Hindlimb muscle (tissue), 1 donor: ENCODE measurements at places on chromosomes 5 and 9. TPM values are rescaled to one million over a fixed set of nuclear protein-coding genes. Genes with fewer than 3 reads are reported as not detected.
A peak's percentile ranks its signal among the peaks of the same experiment; 100 is the strongest.

GRCh38 chr5:65969539-65970393, 43.4 kb downstream of the ERBIN start:
- no peak for DNase-seq

DNA sequence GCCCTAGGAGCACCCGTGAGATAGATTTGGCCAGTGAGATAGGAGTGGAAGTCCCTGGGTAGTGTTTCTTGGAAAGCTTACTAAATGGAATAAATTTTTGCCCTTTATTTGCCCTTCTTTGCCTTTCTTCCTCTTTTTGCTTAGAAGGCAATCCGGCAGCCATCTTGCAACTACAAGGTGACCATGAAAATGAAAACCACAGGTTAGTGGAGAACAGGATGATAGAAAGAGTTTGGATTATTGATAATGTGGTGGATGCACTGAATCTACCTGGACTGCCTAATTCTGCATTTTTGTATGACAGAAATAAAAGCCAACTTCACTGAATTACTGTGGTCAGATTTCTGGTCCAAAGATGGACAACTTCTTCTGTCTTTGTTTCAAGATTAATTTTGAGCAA, 33.2 kb downstream of the TARS1 start:
- no peak for DNase-seq

- DNase-seq: peak; percentile 57
Measured at GRCh38 chr5:142426129-142427014, 101.6 kb upstream of the SPRY4 start.

GRCh38 chr9:106795031-106795430, 67.9 kb upstream of the ZNF462 start:
- DNase-seq: no peak

DNA sequence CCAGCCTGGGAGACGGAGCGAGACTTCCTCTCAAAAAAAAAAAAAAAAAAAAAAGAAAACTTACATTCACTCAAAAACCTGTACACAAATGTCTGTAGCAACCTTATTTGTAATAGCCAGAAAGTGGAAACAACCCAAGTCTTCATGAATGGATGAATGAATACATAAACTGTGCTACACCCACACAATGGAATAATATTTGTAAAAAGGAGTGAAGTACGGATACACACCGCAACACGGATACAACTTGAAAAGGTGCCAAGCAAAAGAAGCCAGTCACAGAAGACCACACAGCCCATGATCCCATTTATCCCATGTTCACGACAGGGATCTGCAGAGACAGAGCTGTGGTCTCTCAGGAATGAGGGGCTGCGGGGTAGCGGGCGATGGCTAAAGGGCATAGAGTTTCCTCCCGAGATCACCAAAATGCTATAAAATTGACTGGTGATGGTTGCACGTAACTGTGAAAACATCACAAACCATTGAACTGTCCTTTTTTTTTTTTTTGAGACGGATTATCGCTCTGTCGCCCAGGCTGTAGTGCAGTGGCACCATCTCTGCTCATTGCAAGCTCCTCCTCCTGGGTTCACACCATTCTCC, 76.2 kb upstream of the COL5A1 start:
- no peak for DNase-seq

DNA sequence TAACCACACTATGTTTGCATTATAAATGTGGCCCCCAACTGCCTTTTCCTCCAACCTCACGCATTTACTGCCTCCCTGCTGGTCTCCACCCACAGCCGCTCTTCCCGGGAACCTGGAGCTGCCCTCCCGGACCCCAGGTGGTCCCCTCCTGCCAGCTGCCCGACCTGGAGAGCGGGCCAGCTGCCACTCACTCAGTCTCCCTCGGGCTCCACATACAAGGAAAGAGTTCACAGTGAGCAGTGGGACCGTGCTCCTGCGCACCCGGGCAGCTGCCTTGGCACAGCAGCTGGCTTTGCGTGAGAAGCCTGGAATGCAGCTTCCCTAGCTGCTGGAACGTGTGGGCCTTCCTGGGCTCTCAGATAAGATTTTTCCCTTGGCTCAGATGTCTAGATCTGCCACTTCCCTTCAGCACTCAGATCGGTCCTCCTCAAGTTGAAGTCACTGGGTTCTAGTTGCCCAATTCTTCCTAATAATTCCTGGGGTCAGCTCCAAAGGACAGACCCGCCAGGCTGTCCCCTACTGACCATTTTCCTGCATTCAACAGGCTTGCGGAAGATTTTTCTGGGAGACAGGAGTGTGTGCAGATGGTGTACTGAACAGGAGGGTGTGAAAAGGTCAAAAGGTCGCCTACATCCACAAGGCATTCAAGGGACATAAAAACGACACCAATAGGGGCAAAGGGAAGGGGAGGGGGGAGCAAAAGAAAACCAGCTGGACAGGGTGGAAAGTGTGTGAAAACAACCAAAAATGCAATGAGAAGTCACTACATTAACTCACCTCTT, 69.1 kb downstream of the MYO10 start:
- no peak for DNase-seq

DNA sequence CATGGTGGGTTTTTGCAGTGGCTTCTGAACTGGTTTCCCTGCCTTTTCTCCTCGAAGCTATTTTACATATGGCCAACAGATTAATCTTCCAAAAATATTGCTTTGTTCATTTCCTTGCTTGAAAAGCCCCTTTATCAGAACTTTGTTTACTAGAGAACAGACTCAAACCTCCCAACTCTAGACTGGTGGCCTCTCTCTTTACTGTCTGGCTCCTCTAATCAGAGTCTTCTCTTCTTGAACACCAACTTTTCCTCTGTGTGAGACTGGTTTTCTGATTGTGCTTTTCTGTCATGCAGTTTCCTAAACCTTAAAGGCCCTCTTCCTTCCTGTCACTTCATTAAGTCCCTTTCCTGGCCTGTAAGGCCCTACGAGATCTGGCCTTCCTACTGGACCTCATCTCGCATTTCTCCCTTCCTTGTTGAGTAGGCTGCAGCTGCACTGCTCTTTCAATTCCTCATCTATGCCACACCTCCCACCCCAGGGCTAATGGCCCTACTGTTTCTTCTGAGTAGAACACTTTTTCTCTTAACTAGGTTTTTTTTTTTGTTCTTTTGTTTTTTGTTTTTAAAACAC, 5.7 kb downstream of the C9orf43 start:
- DNase-seq: no peak

- no peak for DNase-seq
Measured at GRCh38 chr5:143586781-143587362, 183.4 kb upstream of the NR3C1 start.

Gene PCDHGA2
- 2.1 TPM for polyA plus RNA-seq

Gene PPP1R26
- 14.3 TPM for polyA plus RNA-seq
